Posterior cingulate gyrus (tissue), 11 donors: ENCODE measurements at places on chromosomes 13 and 19.

- no peak for DNase-seq
These were observed 32.5 kb upstream of the IRS2 start for GRCh38 chr13:109818886-109819285.

DNA sequence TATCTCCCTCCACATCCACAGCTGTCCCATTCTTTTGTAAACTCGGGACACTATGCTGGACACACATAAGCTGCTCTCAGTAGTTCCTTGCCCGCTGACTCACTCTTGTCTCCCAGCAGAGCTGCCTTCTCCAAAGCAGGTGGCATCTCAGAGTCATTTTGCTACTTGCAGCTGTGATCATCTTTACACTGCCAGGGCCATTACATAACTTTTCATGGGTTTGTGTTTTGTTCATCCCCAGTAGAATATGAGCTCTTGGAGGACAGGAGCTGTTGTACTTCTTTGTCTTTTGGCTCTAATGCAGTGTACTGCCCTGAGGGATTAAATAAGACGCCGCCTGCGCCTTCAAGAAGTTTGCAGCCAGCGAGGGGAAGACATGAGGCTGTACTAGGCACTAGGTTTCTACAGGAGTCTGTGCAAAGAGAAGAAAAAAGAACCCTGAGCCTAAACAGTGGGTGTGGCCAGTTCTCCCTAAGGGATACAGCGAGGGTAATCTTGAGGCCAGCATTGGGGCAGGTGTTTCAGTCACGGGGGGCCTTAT, 40.8 kb upstream of the GPR183 start:
- DNase-seq = peak; percentile 33

- no peak for DNase-seq
These were observed 238.9 kb downstream of the TSHZ3 start for GRCh38 chr19:31110336-31110735.

- DNase-seq = no peak
These were observed 125.9 kb upstream of the USP29 start for GRCh38 chr19:56993851-56994250.

DNA sequence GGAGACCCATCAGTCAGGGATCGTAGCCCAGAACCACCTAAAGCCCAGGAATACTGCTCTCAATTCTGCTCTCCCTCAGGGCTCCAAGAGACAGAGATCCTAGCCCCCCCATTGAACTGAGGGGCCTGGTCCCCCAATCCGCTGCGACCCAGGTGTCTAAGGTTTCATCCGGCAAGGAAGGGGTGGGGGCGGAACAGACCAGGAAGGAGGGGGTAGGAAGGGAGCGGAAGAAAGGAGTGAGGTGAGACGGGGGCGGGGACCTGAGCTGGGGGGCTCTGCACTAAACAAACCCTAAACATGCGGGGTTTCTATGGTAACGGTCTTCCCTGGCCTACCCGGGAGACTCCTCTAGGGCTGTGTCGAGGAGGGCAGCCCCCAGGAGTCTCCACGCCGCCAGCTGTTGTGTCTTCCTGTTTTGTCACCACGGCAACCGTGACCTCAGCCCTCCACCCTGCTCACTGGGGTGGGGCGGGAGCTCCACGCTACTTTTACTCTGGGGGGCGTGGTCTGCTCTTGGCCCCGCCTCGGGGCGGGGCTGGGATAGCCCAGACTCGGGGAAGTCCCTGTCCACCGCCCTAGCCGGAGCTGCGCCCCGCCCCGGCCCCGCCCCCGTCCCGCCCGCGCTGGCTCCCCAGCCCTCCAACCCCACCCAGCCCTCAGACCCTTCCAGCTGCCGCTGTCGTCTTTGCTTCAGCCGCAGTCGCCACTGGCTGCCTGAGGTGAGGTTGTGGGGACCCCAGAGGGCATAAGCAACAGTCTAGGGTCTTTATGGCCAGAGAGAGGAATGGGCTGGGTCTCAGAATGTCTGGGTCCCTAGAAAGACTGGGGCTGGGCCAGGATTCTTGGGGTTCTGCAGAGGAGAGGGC, at the start of gene MYADM:
TSS of gene MYADM (plus strand) at position 659 of the 866 bp plus-strand sequence. CDS start 5,647 bp downstream, outside the sequence.
- peak; percentile 98 for DNase-seq
